ENCODE measurements at places on chromosomes 1 and 21.
A peak's percentile ranks its signal among the peaks of the same experiment; 100 is the strongest.

DNA sequence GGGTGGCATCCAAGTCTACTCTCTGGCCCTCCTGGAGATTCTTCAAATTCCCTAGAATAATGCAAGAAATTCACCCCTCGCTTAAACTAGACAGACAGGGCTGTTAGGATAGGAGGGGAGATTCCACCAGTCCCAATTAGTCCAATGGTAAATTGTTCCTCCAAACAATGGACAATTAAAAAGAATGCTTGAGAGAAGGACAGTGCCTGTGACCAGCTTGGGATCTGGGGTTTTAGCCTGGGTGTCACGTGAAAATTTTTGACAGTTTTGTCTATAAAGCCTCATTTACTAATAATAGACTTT, 177.7 kb upstream of the RAB4A start:
- no peak for DNase-seq

DNA sequence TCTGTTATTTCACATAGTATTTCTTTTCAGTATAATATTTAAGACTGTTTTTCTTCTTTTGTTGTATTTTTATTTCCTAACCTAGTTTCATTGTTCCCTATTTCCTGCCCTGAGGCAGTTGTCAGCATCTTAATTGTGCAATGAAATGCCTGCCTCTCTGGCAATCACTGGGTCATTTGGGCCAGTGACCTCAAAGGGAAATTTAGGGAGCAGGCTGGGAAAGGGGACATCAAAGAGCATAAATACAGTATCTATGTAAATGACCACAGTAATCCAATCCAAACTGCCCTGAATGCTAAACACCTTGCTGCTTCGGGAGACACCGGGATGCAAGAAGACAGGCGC, 147.8 kb downstream of the TLR5 start:
- DNase-seq = no peak

DNA sequence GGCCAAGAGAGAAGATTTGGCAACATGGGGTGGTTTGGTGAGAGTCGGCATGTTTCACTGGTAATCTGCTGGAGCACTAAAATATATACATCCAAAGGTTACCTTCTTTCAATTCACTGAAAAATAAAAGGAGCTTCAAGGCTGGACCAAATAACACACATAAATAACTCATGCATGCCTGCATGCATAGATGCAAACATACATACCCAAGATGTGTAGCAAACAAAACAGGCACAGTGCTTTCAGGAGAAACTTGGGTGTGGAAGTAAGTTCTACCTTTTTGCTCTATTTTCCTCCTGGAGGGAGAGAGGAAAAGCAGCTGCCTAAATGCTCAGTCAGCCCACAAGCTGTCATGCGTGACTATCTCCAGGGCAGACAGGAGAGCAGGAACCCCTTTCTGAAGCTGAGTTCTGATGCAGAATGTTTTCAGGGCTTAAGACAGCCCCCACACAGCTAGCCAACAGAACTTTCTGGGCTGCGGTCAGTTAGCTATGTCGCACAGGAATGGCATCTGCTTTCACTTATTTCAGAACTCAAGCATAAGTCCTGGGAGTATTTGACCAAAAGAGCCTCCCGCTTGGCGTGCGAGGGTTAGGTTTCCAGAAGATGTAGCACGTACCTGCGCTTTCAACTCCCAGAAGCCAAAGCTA, 166.2 kb downstream of the TOMM20 start:
- no peak for DNase-seq

- no peak for DNase-seq
These were observed 118.9 kb upstream of the ZC3H11B start for GRCh38 chr1:219731771-219732170.

GRCh38 chr21:39737376-39738000, 7.5 kb upstream of the IGSF5 start:
- no peak for DNase-seq

GRCh38 chr1:243818978-243819377, 31.1 kb downstream of the AKT3 start:
- DNase-seq = no peak

DNA sequence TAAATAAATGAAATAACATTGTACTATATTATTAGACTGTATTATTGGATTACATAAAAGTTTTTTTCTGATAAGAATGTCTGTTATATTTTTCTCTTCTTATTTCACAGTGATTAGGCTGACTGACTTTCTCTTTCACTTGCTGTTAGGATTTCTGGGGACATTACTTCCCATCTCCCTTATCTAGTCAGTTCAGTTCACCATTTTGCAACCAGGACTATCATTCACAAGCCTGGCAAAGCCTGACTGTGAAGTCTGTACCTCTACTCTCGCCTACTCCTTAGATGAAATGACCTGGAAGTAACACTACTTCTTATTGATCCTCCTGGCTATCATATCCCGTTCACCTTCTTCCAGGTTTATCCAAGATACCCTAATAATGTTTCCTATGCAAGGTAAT, 676.6 kb downstream of the USP25 start:
- DNase-seq = no peak

- DNase-seq = no peak
These were observed 21.3 kb upstream of the COL18A1 start for GRCh38 chr21:45383615-45384201.

GRCh38 chr1:229132706-229133105, 138.2 kb upstream of the RAB4A start:
- DNase-seq = no peak

DNA sequence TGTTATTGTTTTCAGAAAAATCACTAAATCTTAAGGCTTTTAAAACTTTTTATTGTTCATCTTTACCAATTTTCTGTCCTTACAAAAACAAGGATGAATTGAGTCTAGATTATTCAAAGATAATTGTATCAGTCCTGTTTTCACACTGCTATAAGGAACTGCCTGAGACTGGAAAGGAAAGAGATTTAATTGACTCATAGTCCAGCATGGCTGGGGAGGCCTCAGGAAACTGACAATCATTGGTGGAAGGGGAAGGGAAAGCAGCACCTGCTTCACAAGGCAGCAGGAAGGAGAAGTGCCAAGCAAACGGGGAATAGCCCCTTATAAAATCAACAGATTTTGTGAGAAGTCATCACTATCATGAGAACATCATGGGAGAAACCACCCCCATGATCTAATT, 455.6 kb upstream of the ZP4 start:
- DNase-seq = no peak

GRCh38 chr1:6861075-6861724, 75.9 kb downstream of the CAMTA1 start:
- DNase-seq = no peak

DNA sequence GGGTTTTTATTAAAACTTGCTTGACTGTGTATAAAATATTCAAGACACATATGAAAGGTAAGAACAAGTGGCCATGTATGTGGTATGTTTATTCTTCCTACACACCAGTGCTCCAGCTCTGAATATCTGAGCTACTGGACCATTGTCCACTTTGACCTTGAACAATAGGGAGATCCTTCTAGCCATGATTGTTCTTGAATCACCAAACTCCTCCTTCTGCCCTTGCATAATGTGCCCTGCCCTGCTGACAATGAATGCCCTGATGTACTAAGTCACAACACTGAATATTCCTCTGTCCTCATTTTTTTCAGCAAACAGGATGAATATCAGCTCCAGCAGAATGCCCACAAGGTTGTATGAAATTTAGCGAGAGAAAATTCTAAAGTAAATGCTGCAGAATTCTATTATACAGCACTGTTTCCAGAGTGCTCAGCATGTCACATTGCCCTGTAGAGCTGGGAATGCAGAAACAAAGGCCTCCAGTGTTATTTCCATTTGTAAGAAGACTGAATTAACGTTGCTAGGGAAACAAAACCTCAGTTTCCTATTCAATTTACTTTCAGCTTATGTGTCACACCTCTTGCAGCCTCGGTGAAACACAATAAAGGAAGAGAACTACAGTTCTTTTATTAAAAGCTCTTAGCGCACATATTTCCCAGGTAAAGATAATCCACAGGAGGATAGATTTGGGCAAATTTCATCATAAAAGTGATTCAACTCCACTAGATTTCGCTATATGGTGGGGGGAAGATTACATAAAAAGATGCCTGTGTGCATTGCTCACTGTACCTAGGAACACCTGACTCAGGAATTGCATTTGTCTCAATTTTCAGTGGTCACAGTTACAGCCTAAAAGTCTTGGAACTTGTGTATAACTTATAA, 187.4 kb upstream of the ATP1B1 start:
- DNase-seq = peak; percentile 42

DNA sequence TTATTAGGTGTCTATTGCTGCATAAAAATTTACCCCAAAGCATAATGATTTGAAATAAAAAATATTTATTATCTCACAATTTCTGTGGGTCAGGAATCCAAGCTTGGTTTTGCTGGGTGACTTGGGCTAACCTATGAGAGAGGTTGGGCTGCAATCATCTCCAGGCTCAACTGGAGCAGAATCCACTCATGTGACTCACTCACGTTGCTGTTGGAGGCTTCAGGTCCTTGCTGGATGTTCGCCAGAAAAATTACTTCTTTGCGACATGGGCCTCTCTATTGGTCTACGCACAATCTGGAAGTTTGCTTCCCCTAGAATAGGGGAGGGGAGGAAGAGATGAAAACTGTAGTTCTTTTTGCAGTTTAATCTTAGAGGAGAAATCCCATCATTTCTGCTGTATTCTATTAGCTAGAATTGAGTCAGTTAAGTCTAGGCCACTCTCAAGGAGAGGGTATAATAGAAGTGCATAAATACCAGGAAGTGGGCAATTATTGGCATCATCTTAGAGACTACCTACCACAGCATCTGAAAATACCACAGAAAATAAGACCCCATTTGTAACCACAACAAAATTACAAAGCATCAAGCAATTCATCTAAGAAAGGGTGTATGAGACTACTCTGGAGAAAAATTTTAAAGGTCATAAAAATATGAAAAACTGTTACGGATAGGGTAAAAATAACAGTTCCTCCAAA, 5.7 kb upstream of the FASLG start:
- no peak for DNase-seq

GRCh38 chr1:175978476-175978875, 228.6 kb downstream of the COP1 start:
- no peak for DNase-seq

GRCh38 chr1:116568662-116569380, 2.0 kb downstream of the CD58 start:
- no peak for DNase-seq

GRCh38 chr1:30909365-30910068, 959 bp upstream of the SDC3 start:
- DNase-seq = no peak

- DNase-seq = no peak
These were observed 164.2 kb upstream of the PTBP2 start for GRCh38 chr1:96557336-96557735.

DNA sequence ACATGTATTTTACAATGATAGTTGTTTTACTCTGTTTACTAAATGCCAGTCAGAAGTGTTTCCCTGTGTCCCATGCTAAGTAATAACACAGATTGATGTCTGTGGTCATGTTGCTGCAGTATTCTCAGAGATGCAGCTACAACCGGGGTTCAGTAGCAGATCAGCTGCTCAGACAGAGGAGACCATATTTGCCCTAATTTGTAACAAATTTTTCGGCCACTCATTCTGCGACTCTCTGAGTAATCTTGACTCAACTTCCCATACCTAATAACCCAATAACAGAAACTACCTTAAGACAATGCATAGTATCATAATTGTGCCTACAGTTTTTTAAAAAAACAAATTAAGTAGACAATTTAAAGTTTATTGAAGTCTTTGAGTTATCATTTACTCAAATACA, 32.6 kb downstream of the NIBAN1 start:
- no peak for DNase-seq

GRCh38 chr1:11671544-11672286, 7.7 kb downstream of the FBXO6 start:
- no peak for DNase-seq

- no peak for DNase-seq
These were observed 38.9 kb downstream of the EIF2D start for GRCh38 chr1:206573319-206573718.

- no peak for DNase-seq
These were observed 519.2 kb downstream of the KIF26B start for GRCh38 chr1:245673881-245674414.

- no peak for DNase-seq
These were observed 35.6 kb upstream of the ADGRL4 start for GRCh38 chr1:79042117-79042516.

DNA sequence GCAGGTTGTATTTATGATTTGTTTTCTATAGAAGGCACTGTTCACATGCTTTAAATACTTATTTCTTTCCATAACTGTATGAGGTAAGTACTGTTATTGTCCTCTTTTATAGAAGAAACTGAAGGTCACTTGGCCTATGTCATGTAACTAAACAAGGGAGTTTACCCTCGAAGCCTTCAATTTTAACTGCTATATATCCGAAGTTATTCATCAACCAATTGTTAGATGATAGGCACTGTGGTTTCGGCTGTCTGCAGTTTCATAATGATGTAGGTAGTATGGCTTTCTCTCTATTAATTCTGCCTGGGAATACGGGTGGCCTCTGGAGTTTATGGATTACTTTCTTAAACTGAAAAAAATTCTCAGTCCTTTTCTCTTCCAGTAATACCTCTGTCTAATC, 413.3 kb upstream of the ADGRL2 start:
- DNase-seq = no peak

GRCh38 chr1:181593042-181593441, 109.7 kb downstream of the CACNA1E start:
- no peak for DNase-seq

DNA sequence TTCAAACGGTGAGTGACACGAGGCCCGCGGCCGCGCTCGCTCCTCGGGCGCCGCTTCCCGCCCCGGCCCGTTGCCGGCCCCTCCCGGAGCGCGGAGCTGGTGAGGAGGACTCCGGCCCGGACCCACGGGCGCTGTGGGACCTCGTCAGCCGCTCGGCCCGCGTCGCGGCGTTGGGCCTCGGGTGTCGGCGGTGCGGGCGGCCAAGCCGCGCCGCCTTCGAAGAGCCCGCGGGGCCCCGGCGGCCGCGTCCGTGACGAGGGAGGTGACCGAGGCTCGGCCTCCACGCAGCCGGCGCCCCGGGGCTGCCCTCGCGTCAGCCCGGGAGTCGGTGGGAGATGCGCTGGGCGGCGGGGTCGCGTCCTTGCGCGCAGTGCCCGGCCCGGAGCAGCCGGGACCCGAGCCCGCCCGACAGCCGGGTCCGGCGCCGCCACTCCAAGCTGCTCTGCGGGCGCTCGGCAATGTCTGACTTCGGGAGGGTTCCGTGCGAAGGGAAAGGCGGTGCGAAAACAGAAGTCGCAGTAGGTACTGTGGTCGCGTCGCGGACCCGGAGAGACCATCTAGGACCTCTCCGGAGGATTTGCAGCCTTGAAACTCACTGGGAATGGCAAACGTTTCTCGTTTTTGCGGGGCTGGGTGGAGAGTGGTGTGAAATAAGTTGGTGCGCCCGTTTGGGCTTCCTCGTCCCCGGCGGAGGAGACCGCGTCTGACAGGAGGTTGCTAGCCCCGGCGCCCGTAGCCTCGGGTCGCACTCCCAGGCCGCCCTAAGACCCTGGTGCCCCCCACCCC, 829 bp downstream of the SPEN start:
- DNase-seq = peak; percentile 29

All from putamen (tissue), 1 donor.